ENCODE measurements at places on chromosomes 4 and X.

DNA sequence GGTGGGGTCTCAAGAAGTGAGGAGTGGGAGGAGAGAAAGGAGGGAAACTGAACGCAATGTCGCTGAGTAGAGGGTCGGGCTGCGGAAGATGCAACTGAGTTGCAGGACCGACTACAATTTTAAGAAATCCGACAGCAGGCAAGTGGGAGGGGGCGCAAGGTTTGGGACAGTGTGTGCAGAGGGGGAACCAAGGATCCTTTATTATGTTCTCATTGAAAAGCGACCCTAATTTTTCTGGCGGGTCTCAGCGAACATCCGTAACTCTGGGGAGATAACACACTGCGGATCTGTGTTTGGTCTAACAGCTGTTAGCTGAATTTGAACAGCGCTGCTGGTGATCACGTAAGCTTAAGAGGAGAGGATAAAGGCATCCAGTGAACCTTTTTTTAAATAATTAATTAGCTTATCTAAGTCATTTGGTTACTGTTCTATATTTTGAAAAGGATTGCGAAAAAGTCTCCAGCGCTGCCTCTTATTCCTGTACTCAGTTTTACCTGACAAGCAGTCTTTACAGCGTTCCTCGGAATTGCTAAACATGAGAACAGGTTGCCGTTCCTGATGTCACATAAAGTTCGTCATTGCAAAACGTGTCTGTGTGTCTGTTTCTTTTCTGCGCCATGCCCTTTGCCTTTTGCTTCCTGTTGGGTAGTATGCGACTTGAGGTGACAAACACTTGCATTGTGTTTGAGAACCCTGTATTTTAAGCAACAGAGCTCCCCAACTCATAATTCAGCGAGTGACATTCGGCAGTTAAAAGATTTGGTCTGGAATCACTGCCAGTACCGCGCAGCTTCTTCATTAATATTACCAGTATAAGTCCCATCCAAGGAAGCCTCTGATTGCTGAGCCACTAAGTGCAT is 1.3 kb downstream of the HTR2C start:
- DNase-seq, result no peak

- DNase-seq, result no peak
Observed at GRCh38 chrX:124016825-124017224, 55.3 kb downstream of the STAG2 start.

GRCh38 chr4:59161249-59161648 is 2038.9 kb upstream of the ADGRL3 start:
- no peak for DNase-seq

GRCh38 chrX:49760290-49760890 is 64.6 kb upstream of the PAGE1 start:
- no peak for DNase-seq

DNA sequence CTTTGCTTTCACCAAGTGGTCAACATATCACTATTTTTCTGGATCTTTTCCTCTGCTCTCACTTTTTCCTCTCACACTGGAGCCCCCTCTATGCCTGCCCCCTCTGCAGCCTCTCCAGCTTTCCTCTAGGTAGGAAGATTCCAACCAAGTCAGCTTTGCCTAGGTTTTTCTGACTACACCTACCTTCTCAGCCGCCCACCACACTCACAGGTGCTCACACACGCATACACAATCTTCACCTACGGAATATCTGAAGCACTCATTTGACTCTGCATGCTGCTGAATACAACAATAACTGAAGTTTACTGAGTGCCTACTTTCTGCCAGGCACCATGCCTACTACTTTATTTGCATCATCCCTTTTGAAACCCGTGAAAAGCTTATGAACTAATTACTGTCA is 328.0 kb downstream of the PPP3CA start:
- DNase-seq, result no peak

- DNase-seq, result no peak
Observed at GRCh38 chr4:139764182-139764581, 98.6 kb downstream of the MGST2 start.

DNA sequence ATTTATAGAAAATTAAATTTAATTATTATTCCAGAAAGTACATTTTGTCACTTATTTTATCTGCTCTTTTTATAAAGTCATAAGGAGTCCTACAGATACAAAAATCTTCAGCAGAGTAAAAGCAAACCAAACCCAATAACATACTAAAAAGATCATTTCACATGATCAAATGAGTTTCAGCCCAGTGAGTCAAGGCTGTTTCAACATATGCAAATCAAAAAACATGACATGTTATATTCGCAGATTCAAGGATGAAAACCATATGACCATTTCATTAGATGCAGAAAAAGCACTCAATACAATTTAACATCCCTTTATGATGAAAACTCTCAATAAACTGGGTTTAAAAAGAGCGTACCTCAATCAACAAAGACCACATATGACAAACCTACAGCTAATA is 214.3 kb downstream of the FAT4 start:
- DNase-seq, result peak; percentile 14

DNA sequence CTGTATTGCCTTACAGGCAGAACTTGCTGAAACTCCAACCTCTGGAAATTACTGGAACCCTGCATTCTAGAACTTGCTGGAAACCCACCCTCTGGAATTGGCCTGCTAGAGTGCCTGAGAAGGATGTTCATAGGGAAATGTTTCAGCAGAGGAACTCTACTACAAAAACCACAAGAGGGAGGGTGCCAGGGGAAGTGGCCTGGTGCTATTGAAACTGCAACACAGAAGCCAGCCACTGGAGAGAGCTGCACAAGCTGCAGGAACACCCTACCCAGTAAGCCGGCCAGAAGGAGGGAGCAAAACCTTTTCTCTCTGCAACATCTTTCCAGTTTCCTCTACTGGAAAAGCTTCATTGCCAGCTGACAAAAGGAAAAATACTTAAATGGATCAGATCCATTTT is 2.5 kb upstream of the BRWD3 start:
- DNase-seq, result peak; percentile 65

DNA sequence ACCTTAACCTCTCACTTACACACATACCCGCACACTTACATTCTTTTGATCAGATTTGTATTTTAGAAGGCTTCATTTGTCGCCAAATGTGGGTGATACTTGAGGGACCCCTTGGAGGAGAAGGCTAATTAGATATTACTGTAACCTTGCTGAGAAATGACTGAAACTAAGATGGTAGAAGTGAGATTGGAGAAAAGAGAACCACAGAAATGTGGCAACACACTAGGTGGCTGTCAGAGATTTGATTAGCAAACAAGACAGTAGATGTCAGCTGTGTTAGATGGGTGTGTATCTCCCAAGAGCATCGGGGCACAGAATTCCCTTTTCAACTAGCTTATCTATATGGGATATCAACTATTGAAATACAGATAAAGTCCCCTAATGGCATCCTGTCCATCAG is 149.3 kb upstream of the FABP2 start:
- DNase-seq, result no peak

DNA sequence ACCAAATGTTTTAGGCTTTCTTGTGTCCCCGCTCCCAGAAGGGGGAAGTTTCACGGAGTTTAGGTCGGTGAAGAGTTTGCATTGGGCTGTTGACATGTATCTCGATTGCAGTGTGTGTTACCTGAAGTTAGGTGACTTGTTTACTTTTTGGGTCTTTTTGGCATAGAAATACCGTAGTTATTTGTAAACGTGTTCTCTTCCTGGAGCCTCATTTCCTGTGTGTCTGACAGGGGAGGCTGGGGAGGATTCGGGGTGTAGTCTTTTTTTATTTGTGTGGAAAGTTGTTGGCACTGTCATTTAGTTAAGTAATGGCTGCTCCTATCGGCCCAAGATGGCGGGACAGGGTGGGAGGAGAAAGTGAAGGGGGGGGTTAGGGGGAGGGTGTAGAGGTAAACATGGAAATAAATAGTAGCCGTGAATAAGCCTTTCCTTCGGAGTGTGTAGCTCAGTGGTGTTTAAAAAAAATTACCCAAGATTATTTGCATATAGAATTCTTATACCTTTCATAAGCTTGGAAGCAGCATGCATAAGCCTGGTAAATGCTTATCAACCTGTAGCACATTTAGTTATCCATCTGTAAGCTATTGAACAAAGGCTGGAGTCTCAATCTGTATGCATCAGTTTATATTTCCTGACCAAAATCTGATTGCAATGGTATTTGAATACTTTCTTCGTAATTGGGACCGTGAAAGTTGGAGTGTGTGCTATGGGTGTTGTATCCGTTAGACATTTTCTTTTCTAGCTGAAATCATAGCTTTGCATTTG is 1.6 kb downstream of the KDM6A start:
- DNase-seq, result peak; percentile 36

GRCh38 chrX:30489323-30489722 is 88.2 kb downstream of the TASL start:
- DNase-seq, result no peak

GRCh38 chr4:6422105-6422504 is 50.3 kb downstream of the PPP2R2C start:
- no peak for DNase-seq

GRCh38 chr4:69330345-69331047 is 50.2 kb downstream of the UGT2B28 start:
- no peak for DNase-seq

DNA sequence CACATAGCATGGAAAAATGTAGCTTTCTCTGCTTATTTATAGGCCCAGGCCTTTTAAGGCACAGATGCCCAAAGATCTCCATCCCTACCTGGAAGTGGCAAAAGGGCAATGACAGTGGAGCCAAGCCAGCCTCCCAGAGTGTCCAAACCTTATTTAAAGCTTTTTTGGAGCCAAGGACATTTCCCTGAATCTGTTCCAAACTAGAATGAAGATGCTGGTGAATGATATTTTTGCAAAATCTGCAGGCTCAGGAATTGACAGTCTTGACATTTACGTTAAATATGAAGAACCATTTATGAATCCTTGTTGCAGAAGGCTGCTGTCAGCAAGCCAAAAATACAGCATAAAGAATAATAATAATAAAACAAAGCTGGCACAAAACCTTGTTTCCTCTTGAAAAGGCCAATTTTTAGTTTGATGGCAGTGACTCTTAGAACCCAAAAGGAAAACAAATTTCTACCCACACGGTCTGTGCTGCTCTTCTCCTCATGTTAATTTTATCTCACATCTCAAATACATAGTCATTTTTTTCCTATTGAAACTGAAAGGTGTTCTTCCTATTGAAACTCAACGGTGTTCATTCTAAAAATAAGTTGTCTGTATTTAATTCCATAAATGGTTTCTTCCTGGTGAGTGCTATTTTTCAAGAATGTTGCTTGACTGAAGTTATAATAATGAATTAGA is 206.3 kb upstream of the TBL1X start:
- DNase-seq, result no peak

DNA sequence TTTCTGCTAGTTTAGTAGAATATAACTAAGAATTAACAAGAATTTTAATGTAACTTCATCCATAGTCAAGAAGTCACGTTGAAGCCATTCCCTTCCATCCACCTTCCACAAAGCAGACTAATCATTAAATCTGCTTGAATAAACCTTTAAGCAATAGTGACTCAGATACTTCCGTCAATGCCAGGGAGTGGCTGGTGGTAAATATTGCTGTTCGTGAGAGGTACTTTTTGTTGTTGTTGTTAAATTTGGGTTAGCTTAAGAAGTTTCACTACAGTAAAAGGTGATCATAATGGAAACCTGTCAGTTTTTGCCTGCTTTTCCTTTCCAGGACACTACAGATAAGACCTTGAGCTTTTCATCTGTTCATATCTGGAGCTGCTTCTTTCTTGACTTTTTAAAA is 316.3 kb downstream of the TMA16 start:
- DNase-seq, result no peak

DNA sequence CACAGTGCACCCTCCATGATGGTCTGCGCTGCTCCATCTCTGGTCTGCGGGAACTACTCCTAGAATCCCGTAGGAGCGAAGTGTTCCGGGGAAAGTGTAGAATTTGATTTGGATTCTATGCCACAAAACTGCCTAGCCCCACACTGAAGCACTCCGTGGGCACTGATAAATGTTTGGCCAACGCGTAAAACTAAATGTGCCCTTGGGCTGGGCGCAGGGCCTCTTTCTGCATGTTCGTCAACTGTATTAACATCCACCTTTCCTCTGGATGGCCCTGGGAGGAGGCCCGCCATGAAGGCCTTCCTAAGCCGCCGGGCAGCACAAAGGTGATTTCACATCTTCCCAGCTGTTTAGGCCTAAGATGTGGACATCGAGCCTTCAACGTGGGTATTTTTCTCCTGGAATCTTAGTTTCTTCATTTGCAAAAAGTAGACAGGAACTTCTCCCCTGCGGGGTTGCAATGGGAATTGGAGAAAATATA is 2.6 kb downstream of the MSX1 start:
- no peak for DNase-seq

GRCh38 chr4:930028-930551 is 2.0 kb downstream of the GAK start:
- peak; percentile 19 for DNase-seq

DNA sequence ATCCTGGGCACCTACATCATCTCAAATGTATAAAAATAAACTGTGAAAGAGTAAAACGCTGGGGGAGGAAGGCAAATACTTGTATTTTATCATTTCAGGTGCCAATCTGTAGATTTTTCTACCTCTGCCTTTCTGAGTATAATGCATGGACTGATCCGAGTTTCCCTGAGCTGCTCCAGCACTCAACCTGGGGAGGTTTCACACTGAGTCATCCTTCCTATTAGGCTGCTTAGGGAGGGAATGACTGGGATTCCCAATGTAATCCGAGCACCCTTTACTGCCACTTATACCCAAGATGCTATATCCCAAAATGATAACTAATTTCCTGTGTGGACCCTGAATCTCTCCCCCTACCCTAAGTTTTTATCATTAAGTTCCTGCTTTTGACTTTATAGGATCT is 126.6 kb downstream of the HNRNPD start:
- DNase-seq, result no peak

GRCh38 chr4:82851885-82852750 is 38.8 kb downstream of the SEC31A start:
- peak; percentile 61 for DNase-seq

DNA sequence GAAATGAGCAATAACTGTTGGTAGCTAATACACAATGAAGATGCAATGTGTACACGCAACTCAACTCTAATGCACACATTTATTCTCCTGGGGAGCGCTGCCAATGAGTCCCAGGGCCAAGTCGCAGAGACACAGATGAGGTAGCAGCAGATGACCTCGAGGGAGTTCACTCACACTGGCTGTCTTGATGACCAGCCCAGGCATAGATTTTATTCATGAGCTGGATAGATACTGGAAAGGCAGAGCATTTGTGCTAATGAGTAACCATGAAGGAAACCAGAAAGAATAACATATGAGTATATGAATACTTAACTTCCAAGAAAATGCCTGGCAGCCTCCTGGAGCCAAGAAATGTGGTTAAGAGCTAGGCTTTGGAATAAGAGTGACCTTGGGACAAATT is 42.3 kb downstream of the RASL11B start:
- DNase-seq, result peak; percentile 35

DNA sequence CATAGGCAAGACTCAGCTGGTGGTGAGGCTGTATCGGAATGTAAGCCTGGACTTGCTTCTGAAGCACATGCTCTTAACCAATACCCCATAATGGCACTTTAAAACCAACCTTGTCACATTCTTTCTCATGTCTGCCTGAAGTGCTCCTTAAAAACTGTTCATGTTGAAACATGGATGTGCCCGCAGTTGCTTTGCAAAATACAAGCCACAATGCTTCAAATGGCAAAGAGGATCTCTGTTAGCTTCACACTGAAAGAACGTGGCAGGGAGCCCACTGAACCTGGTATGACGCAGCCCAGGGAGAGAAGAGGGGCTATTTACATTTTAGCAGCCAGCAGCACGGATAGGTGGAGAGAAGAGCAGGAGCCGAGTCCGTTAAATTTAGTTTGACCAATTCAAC is 29.3 kb downstream of the SOD3 start:
- DNase-seq, result no peak

All from cardiac fibroblast (primary cell).